ENCODE measurements at places on chromosomes 12 and 14. TPM values are rescaled to one million over a fixed set of nuclear protein-coding genes. Genes with fewer than 3 reads are reported as not detected.

DNA sequence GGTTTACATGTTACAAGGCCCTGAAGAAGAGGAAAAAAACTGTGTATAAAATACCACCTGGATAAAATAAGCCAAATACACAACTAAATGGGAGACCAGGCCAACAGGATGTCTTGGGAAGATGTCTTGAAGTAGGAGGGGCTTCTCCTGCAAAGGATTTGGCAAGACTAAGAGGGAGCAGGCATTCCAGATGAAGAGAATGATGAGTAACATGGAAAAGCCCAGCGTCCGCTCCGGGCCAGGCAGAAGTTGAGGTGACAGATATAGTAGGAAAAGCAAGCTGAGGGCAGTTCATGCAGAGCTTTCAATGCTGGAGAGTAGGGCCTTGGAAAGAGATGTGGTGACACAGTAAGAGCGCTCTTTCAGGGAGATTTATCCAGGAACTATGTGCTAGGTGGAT, 16.1 kb upstream of the EIF4B start:
- peak; percentile 54 for DNase-seq

DNA sequence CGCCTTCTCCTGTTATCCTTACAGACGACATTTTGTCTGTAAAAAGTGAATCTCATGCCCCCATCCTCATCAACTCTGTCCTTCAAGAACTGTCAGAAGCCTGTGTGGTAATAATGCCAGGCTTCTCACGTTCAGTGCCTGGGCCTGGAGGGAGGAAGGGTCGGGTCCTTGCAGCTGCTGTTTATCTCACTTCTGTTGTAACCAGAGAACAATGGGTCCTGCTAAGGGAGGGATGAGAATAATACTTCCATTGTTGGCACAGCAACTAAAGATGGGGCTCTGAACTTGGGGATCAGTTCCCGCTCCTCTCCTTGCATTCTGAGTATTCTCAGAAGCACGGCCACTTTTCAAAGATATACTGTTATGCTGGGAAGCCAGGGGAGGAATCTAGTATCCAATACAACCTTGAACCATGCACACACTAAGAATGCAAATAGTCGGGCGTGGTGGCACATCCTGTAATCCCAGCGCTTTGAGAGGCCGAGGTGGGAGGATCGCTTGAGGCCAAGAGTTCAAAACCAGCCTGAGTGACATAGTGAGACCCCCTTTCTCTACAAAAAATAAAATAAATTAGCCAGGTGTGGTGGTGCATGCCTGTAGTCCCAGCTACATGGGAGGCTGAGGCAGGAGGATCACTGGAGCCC, 38.8 kb upstream of the NINJ2 start:
- no peak for DNase-seq

- no peak for DNase-seq
These were observed 17.2 kb downstream of the PTGES3 start for GRCh38 chr12:56670836-56671235.

DNA sequence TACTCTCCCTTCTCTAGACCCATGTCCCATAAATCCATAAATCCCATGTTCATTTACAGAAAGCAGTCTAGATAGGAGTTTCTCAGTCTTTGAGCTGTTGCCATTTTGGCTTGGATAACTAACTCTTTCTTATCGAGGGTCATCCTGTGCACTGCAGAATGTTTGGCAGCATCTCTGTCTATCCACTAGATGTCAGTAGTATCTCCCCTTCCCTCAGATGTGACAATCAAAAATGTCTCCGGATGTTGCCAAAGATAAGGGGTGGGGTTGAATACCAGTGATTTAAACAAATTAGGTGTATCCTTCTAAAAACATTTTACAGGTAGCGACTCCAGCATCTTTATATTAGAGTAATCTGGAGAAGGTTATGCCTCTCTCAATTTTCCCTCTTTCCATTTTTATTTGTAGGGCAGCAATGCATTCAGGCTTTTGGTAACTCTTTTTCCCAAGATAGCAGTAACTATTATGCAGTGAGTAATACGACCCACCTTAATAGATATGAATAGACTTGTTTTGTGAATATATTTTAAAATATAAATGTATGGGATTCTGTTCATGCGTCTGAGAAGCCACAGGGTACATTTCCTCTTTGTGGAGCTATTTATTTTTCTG, 100.7 kb downstream of the LRRK2 start:
- DNase-seq, result peak; percentile 4

- peak; percentile 18 for DNase-seq
These were observed 12.5 kb downstream of the P2RX7 start for GRCh38 chr12:121145221-121145620.

DNA sequence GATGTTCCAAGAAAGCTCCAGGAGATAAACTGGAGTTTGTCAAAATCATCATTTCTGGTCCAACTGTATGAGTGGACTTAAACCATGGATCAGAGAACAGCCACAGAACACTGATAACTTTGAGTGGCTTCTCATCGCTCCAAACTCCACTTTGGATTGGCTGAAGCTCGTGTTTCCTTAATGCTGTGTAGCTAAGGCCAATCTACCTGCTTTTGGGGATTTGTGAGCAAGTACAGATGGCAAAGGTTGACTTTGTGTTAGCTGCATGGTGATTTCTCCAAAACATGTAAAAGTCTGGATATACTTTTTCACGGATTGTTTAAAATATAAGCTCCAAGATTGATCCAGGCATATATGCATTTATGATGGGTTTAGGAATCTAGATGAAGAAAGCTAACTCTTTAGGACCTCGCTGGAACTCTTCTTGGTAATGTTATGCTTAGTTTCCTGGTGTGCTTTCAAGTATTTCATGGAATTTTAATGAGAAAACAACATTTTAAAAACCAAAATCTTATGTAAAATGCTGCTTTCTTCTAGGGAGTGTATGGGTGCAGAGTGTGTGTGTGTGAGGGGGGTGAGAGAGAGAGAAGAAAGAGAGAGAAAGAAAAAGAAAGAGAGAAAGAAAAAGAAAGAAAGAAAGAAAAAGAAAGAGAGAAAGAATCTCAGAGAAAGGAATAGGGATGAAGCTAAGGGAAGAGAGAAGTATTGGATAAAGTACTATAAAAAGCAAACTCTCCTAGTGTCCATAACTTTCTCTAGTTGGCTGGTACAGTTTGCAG, 11.6 kb upstream of the PAX9 start:
- no peak for DNase-seq

- no peak for DNase-seq
These were observed 14.0 kb upstream of the TBX3 start for GRCh38 chr12:114697741-114698565.

DNA sequence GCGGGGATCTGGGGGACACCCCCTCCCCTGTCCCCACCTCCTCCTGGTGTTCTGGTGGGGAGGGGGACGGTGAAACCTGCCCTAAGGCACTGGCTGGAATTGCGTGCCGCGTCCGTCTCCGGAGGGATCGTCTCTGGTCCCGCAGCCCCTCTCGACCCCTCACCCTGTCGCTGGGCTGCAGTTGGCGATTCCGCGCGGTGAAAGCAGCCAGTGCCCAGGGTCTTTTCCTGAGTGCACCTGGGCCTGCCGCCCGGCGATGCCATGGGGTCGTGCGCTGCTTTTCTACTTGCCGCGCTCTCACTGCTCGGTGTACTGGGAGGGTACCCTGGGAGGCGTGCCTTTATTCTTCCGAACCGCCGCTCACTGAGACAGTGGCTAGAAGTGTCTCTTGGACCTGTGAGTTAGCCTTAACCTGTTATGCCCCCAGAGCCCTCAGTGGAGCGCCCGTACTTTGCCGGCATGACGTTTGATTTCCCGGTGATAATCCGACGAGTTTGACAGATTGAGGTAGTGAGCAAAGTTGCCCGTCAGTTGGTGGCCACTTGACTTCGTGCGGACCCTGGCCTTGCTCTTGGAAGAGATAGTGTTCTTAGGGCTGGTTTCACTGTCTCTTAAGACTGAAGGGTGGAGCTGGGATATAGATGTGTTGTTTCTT, 788 bp downstream of the SFSWAP start:
- DNase-seq, result no peak

DNA sequence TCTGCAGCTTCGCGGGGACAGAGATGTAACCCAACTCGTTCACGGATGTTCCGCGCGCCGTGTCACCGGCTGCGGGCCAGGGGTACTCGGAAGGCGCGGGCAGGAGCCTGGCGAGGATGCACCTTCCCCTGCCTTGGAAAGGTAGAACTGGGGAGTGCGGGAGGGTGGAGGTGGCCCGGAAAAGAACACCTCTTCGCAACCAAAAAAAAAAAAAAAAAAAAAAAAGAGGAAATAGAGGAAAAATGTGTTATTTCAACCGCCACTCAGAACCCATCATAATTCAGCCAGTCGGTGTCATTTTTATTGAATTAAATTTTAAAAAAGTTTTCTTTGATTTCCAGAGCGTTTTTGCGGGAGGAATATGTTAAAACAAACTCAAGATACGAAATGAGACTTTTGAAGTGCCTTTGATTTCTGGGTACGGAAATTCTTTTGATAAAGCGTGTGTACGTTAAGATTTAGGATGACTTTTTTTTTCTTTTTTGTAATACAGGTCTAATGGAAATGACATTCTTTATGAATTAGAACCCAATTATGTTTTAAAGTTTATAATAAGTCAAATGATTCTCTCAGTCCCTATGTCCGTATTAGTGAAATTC, 8.9 kb downstream of the CDKN1B start:
- DNase-seq, result no peak

GRCh38 chr14:26810631-26811030, 212.8 kb upstream of the NOVA1 start:
- DNase-seq, result no peak

- no peak for DNase-seq
These were observed 42.3 kb downstream of the CATSPERB start for GRCh38 chr14:91689608-91690007.

GRCh38 chr12:21526053-21526452, at the start of gene SPX:
SPX (plus strand) TSS chr12:21526296; CDS start chr12:21526473, 177 bp downstream.
- DNase-seq, result peak; percentile 26

GRCh38 chr12:93167841-93168492, 209.8 kb upstream of the NUDT4 start:
- no peak for DNase-seq

DNA sequence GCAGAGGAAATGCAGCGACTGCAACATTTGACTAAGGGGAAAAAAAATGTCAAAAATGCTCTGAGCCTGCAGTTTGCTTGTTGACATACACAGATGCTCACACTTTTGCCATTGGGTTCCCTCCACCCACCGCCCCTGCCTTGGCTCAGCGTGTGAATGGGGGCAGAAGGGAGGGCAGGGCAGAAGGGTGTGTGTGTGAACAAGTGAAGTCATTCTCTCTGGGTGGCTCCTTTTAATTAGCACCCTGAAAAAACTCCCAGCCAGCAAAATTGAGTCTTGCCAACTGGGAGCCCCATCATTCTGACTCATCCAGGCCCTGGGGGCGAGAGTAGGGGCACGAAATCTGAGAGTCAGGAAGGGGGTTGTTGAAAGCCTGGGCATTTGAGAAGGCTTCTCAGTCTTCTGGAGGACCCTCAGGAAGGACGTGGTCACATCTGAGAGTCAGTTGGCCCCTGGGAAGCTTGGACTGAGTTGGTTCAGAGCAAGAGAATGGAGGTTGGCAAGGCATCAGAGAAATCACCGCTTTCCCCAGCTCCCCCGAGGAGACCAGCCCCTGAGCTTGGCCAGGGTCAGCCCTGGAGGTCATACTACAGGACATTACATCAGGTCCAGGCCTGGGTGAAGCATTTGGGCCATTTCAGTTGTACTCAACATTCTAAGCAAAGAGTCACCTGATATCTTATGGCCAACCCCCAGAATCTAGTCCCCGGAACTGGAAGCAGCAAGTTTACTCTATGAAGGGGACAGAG, 22.7 kb upstream of the KRT78 start:
- peak; percentile 73 for DNase-seq

- no peak for DNase-seq
These were observed 147.6 kb downstream of the BRMS1L start for GRCh38 chr14:35973770-35974169.

GRCh38 chr12:95262808-95263207, 45.2 kb downstream of the VEZT start:
- DNase-seq, result peak; percentile 14

DNA sequence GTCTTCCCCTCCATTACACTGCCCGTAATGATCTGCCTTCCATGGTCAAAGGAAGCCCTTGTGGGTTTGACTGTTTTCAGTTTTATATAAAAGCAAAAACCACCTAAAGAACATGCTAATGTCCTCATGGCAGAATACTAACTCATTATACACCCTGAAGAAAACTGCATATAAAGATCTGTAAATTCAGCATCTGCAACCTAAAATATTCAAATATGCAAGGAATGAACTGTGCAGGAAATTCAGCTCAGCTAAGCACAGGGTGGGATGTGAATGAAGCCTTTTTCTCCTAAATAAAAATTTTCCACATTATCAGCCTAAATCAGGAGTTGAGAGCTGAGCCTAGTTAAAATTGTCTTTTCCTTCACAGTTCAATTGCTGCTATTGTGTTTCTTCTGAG, 128.1 kb downstream of the NRXN3 start:
- DNase-seq, result no peak

- DNase-seq, result peak; percentile 21
These were observed 65.5 kb upstream of the SLCO1C1 start for GRCh38 chr12:20629414-20630156.

DNA sequence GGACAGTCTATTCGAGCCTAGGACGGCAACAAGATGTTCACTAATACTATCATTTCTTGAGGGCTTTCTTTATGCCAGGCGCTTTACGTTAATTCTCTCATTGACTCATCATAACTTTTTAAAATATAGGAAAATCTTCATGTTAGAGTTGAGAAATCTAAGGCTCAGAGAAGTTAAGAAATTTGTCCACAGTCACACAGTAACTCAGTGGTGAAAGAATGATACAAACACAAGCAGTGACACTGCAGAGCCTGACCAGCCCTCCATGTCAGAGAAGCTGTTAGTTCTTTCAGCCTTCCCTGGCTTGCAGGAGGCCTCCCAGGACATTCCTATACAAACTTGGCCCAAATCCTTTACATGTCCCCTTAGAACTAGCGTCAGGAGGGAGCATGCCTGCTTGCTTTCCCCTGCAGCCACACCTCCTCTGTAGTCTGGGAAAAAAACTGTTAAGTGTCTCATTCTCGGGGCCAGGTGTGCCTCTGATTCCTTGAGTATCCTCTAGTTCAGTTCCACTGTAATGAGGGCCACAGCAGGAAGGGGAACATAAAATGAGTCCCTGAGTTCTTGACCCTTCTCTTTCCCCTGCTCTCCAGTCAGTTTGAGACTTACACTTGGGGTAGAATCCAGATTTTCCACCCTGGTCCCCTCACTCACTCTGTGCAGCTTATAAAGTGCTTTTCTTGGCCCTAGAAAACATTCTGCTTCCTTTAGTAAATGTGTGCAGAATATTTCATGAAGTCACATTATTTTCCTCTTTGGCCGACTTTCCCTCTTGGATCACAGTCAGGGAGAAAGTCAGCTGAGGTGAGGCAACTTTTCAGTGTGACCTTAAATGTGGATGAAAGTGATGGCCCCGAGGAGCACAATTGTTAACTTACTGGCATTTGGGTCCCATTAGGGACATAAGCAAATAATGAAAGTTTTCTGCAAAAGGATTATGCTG, 152.2 kb upstream of the HIF1A start:
- no peak for DNase-seq

- no peak for DNase-seq
These were observed 19.1 kb upstream of the BTG1 start for GRCh38 chr12:92164712-92165111.

GRCh38 chr12:11183011-11183410, 3.7 kb downstream of the TAS2R42 start:
- no peak for DNase-seq

The ADCY6 gene
- 18.1 TPM for total RNA-seq

The CEP170B gene
- total RNA-seq, result 3.6 TPM

The PMCH gene
- total RNA-seq, result not detected

The CNTN1 gene
- total RNA-seq, result 0.18 TPM

The KLHL28 gene
- 7.7 TPM for total RNA-seq

The BMP4 gene
- total RNA-seq, result 2.8 TPM

The C12orf50 gene
- total RNA-seq, result not detected

The PAPLN gene
- 0.28 TPM for total RNA-seq

The IFNG-AS1 gene
- not detected for total RNA-seq

The CATSPERB gene
- not detected for total RNA-seq

The TMEM179 gene
- not detected for total RNA-seq

The PPM1H gene
- total RNA-seq, result 0.28 TPM
